Vein endothelial cell (primary cell): ENCODE measurements at places on chromosomes 13 and 19. TPM values are rescaled to one million over a fixed set of nuclear protein-coding genes. Genes with fewer than 3 reads are reported as not detected.

SLC6A16 gene
- 0.96 and 0.98 TPM in 2 replicates for total RNA-seq

TMIGD2 gene
- total RNA-seq: not detected in 2 replicates

CERS4 gene
- 6.2 and 8.0 TPM in 2 replicates for total RNA-seq

TTYH1 gene
- total RNA-seq: not detected in 2 replicates

ZIC5 gene
- total RNA-seq: under 0.01 TPM in 1 of 2 replicates, not detected in the other

SMARCA4 gene
- 117 and 135 TPM in 2 replicates for total RNA-seq

NLRP7 gene
- total RNA-seq: not detected in 2 replicates

SPRED3 gene
- 7.0 and 9.1 TPM in 2 replicates for total RNA-seq

ZBTB7A gene
- total RNA-seq: 31.4 and 35.3 TPM in 2 replicates

PLIN5 gene
- 0.33 and 0.48 TPM in 2 replicates for total RNA-seq

CLEC17A gene
- not detected in 2 replicates for total RNA-seq

OVOL3 gene
- not detected in 2 replicates for total RNA-seq

C19orf33 gene
- total RNA-seq: 3.3 TPM in 1 of 2 replicates, not detected in the other

CD209 gene
- total RNA-seq: not detected in 2 replicates

PRMT1 gene
- total RNA-seq: 388 and 419 TPM in 2 replicates

TIMM50 gene
- 55.0 and 57.8 TPM in 2 replicates for total RNA-seq

TTC9B gene
- not detected in 2 replicates for total RNA-seq

CEACAM8 gene
- total RNA-seq: not detected in 2 replicates

ZNF221 gene
- 5.9 and 6.0 TPM in 2 replicates for total RNA-seq

MEIS3 gene
- total RNA-seq: 0.29 TPM in 1 of 2 replicates, not detected in the other

PRR36 gene
- not detected in 2 replicates for total RNA-seq

NKPD1 gene
- 0.65 TPM in 1 of 2 replicates, not detected in the other for total RNA-seq

FCAR gene
- not detected in 2 replicates for total RNA-seq

ZSWIM9 gene
- 1.9 and 3.3 TPM in 2 replicates for total RNA-seq
